Right ventricle myocardium superior (tissue), 1 donor: ENCODE measurements at places on chromosomes 16 and 17. TPM values are rescaled to one million over a fixed set of nuclear protein-coding genes. Genes with fewer than 3 reads are reported as not detected.

Gene ANKRD40CL
- total RNA-seq: not detected

Gene KIF22
- total RNA-seq: 59.8 TPM

DNA sequence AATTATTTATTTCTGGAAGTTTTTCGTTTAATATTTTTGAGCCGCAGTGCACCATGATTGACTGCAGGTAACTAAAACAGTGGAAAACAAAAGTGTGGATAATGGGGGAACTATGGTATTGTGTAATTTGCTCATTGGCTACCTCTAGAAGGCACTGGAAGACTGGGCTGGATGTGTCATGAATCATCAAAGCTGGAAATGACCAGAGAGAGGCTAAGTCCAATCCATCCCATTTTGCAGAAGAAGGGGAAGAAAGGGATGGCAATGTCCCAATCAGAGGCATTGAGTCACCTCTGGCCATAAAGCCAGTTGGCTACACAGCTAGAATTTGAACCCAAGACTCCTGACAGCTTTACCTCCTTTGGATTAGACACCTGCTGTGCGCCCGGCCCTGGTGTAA lies 29.3 kb downstream of the GLP2R start:
- DNase-seq: no peak

DNA sequence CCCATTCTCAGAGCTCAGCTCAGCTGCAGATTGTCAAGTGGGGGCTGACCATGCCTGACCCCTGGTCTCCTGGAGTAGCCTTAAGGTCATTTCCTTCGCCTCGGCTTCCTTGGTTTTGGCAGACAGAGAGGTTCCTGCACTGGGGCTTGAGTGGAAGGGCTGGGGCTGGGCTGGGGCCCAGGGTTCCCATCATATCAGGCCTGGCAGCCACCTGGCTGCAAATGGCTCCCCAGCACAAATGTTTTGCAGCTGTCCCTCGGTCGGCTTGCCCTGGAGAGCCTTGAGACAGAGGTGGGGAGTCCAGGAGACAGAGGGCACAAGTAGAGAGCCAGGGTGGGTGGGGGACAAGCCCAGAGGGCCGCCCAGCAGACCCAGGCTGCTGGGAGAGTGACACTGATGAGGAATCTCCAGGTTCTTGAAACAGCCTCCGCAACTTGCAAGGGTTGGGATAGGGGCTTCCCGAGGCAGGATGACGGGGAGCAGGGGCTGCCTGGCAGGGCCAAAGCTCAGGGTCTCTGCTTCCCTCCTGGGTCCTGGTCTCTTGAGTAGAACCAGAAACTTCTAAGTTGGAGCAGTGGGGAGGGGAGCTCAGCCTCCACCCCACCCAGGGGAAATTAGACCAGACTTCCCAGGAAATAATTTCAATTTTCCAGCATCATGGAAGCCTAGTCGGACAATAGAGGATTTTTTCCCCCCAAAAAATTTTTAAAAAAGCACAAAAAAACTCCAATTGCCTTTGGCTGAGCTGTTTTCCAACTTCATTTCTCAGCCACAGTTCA lies 19.3 kb downstream of the IGFBP4 start:
- no peak for DNase-seq

DNA sequence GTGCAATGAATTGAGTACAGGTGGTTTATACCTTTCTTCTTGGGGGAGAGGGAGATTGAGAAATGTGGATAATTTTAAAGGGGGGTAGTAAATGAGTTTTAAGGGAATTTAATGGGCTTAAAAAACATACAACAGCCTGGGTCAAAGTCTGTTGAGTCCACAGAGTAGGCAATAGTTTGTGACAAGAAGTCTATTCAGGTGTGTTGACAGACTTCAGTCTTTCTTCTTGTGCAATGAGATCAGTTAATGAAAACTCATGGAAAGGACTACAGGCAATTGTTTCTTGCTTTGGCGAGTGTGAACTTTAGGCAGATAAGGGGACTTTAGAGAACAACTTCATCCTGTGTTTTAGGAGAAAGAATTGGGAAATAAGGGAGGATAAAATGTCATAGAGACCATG lies 507.8 kb upstream of the CA10 start:
- DNase-seq: no peak

DNA sequence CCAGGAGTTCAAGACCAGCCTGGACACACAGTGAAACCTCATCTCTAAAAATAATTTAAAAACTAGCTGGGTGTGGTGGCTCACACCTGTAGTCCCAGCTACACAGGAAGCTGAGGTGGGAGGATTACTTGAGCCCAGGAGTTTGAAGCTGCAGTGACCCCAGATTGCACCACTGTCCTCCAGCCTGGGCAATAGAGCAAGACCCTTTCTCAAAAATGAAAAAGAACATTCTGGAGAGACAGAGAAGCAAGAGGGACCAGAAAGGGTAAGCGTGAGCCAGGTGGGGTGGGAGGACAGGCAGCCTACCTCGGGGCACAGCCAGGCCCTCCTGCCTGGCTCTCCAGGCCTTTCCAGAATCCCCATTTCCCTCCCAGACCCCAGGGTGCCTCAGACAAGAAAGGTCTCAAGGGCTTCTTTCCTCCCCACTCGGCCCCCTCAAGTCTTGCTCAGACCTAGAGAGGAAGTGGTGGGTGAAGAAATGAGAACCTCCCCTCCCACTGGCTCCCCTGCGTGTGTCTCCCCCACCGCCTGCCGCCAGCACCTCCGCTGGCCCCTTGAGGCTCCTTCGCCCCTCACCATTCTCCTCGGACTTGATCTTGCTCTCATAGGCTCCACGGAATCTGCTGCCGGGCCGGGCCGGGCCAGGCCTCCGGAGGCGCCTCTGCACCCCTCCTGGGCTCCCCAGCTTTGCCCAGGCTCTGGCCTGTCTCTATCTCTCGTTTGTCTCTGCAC lies 503 bp downstream of the C16orf54 start:
- DNase-seq: no peak
